Umbilical cord (tissue), 2 donors: ENCODE measurements at places on chromosomes 4 and X.

DNA sequence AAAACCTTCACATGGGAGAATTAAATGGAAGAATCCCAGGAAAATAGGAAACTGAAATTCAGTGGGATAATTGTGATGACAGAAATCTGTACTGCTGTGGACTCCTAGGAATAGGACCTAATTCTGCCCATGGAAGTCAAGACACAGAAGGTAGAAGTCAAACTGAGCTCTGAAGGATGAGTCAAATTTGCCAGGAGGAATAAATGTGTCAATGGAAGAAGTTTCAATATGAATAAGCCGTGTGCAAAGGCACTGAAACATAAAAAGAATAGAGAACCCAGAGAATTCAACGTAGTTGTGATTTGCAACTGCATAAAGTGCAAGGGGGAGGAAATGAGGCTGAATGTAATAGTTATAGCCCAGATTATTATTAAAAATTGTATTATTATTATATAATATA is 11.6 kb downstream of the ENAM start:
- DNase-seq = no peak

DNA sequence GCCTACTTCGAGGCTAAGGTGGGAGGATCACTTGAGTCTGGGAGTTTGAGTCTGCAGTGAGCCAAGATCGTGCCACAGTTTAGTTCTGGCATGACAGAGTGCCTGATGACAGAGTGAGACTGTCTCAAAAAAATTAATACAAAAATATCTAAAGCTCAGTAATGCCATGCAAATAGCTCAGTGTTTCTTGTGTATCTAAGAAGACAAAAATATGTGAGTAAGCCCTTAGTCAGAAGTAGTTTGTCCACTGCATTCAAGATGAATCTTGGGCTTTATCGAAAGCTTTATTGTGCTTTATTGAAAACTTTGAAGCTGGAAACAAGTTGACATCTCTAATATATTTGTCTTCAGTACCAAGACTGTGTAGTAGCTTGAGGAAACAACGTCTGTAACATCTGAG is 115.9 kb downstream of the GPAT3 start:
- DNase-seq = no peak

DNA sequence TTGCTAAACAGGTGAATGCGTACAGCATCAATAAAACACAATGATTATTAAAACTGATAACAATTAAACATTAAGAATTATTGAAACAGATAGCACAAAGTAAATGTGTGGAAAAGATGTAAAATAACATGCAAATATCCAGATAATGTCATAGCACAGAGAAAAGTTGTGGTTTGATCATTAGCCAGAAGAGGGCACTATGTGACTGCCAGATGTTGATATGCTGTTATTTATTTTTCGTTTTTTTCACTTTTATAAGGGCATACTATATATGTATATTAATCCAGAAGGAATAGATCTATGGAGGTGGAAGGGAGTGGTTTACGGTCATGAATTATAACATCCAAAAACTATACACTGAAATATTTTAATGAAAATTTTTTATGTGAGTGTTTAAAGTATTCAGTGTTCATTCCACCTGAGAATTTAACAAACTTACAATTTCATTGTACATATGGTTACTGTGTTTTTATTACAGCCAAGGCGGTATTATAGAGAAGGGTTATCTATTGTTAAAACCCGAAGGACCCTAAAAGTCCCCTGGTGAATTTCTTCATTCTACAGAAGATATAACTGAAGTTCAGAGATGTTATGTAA is 211.9 kb upstream of the UGT8 start:
- peak; percentile 33 for DNase-seq

- DNase-seq = peak; percentile 72
Measured at GRCh38 chr4:129218897-129219296, 122.9 kb downstream of the C4orf33 start.

GRCh38 chr4:83417566-83417965 is 38.1 kb downstream of the HELQ start:
- peak; percentile 73 for DNase-seq

- DNase-seq = no peak
Measured at GRCh38 chr4:71470524-71470923, 131.7 kb downstream of the SLC4A4 start.

GRCh38 chr4:140019619-140020347 is 134.2 kb downstream of the MAML3 start:
- no peak for DNase-seq

DNA sequence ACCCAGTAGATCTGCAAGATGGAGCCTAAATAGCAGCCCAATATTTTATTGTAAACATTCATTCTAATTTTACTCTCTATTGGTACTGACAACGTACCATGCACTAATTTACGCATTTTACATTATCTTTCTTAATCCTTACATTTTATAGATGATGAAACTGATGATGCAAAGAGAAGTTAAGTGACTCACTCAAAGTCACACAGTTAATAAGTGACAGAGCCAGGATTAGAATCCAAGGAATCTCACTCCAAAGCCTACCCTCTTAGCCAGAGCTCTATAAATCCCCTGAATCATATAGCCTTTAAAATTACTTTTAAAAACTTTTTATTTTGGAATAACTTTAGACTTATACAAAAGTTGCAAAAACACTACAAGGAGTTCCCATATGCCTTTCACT is 37.6 kb downstream of the PHKA1 start:
- DNase-seq = peak; percentile 1

GRCh38 chr4:116880625-116881024 is 204.8 kb downstream of the TRAM1L1 start:
- no peak for DNase-seq

- no peak for DNase-seq
Measured at GRCh38 chr4:25486171-25486570, 109.1 kb downstream of the ANAPC4 start.

DNA sequence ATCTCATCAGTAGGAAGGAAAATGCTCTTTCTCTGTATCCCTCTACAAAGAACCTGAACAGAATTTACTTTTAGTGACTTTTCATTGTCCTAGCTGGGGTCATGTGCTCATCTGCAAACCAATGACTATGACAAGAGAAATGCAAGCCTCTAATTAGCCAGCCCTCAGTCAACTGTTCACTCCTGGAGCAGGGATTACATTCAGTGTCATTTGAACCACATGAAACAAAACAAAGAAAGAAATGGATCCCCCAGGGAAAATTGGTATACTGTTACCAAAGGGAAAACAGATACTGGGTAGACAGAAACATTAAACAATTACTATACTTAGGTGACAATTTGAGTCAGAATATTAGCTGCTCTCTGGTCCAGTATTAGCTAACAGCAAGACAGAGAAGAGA is 173.6 kb downstream of the RCHY1 start:
- DNase-seq = no peak

DNA sequence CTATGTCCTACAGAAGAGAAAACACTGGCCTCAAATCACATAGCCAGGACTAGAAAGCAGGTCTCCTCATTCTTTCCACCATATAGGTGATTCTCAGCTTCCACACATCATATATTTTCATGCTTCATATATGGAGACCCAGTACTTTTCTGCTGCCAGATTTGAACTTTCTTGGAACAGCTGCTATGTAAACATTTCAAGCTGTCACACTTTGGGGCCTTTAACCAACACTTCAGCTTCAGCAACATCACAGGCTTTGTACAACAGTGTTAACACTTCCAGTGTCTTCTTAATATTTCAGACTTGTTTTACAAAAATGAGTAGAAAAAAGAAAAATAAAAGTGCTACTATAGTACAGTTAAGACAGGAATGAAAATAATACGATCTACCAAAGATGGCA is 12.6 kb downstream of the SH3RF1 start:
- DNase-seq = no peak

GRCh38 chrX:10615931-10616774 is 4.2 kb downstream of the MID1 start:
- peak; percentile 69 for DNase-seq

DNA sequence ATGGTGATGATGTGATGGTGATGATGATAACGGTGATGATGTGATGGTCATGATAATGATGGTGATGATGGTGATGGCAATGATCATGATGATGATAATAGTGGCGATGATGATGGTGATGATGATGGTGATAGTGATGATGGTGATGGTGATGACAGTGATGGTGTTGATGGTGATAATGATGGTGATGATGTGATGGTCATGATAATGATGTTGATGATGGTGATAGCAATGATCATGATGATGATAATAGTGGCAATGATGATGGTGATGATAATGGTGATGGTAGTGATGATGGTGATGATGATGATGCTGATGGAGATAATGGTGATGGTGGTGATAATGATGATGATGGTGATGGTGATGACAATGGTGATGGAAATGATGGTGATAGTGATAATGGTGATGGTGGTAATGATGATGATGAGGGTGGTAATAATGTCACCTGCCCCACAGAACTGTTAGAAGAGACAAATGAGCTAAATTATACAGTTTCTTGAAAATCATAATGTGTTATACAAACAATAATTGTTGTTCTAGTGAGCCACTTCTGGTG is 289.9 kb downstream of the ASMT start:
- no peak for DNase-seq

DNA sequence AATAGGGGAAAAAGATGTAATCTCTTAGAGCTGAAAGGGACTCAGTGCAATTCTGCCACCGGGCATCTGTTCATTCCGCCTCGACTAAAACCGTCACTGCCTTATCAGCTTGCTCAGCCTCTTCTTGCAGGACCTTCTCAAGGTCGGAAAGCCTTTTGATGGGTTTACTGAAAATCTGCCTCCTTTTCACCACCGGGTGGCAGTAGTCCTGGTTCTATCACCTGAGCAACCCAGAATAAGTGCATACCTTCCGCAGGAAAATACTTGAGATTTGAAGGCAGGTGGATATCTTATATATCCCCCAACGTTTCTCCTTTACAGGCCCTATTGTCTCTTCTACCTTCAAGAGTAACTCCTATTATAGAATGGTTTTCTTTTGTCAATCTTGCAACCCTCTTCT is 103.4 kb upstream of the PAK3 start:
- no peak for DNase-seq
